Activated T-helper 2 cell treated with anti-CD3 and anti-CD28 coated beads, Interferon-gamma antibody, Interleukin-2, Interleukin-4, amounts not matched to agents 10 μg/mL and 5 μg/mL and 100 μg/mL, durations not matched to agents 14 hours and 24 hours and 36 hours (primary cell): ENCODE measurements at places on chromosomes 13 and 19. TPM values are rescaled to one million over a fixed set of nuclear protein-coding genes. Genes with fewer than 3 reads are reported as not detected.

DNA sequence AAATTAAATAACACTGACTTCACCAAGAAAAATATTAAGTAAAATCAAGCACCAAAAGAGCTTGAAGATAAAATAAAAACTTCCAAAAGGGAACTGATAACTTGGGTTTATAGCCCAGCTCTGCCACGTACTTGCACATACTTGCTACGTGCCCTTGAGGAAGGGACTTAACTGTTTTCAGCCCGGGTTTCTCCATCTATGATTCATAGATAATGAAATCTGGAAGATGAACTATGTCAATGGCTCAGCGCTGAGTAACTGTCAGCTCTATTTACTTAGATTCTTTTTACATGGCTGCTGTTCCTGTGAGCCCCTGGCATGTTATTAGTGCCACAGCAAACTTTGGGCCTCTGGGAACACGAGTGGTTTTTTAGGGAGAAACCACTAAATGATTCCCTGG, 9.6 kb upstream of the ZC3H13 start:
- DNase-seq: no peak

DNA sequence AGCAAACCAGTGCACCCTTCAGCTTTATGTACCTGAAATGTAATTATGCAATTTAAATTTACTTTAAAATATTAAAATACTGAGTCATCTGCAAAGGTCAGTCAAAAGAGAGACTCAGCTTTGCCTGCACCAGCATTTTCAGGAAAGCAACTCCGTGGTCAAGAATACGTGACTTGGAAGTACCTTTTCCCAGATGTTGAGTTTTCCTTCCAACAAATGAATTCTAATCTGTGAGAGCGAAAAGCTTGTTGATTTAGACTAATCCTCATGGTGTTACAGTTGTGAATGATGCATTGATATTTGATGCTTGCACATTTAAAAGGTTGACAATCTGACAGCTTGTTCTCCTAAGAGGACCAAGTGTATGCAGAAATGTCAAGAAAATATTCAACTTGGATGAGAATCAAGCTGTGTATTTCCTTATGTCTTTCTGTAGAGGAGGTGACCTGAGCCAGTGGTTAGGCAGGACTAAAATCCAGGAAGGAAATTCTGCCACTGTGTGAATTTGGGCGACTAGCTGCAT, 270.4 kb downstream of the ABCC4 start:
- no peak for DNase-seq

The MISP3 gene
- total RNA-seq: 5.3 and 5.5 TPM in 2 replicates

- DNase-seq: no peak
Measured at GRCh38 chr19:44258835-44259413, 762 bp upstream of the ZNF233 start.

- DNase-seq: no peak
Measured at GRCh38 chr13:28282451-28282850, 144.1 kb downstream of the PAN3 start.

- DNase-seq: no peak
Measured at GRCh38 chr13:76944456-76944855, 3.9 kb upstream of the ACOD1 start.

GRCh38 chr19:411723-412355, 2.9 kb upstream of the C2CD4C start:
- no peak for DNase-seq

The COX7A1 gene
- not detected in 2 replicates for total RNA-seq

The ZNF560 gene
- not detected in 2 replicates for total RNA-seq
